ENCODE measurements at places on chromosomes 16 and 17.
A peak's percentile ranks its signal among the peaks of the same experiment; 100 is the strongest.

GRCh38 chr17:73290399-73291259 is 21.2 kb downstream of the CDC42EP4 start:
- DNase-seq: no peak

- DNase-seq: no peak
These were observed 9.8 kb downstream of the PMFBP1 start for GRCh38 chr16:72162105-72162692.

GRCh38 chr16:48106446-48106845 is 49.3 kb downstream of the ABCC12 start:
- DNase-seq: no peak

- DNase-seq: no peak
These were observed 8.8 kb upstream of the EIF1 start for GRCh38 chr17:41679740-41680425.

DNA sequence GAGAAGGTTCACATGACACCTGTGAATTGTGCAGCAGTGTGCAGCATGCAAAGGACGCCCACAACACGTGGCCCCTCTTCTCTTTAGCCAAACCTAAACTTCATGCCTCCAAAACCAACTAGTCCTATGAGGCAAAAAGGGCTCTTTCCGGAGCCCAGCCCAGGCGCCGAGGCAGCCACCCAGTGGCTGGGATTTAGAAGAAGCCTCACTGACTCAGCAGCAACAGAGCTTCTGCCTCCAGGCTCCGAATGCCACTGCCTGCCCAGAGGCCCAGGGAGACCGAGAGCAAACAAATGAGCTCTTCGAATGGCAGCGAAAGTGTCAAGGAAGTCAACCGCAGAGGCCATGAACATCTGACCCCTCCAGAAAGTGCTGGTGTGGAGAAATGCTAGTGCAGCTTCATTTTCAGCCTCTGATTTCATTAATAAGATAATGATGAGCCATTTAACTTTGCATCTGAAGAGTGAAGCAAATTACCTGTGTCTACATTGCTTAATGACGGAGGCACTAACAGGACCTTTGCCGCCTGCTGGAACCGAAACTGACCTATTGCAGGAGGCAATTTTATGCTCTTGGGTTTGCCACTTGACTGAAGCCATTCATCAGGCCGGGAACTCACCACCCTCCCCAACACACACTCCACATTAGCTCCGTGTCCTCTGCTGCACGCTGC is 157.7 kb upstream of the RPL38 start:
- DNase-seq: no peak

DNA sequence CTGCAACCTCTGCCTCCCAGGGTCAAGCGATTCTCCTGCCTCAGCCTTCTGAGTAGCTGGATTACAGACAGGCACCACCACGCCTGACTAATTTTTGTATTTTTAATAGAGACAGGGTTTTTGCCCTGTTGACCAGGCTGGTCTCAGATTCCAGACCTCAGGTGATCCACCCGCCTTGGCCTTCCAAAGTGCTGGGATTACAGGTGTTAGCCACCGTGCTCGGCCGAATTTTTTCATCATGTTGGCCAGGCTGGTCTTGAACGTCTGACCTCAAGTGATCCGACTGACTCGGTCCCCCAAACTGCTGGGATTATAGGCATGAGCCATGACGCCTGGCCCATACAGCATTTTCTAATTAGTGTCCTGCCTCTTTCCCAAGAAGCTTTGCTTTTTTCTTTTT is 52.7 kb upstream of the ADORA2B start:
- no peak for DNase-seq

- DNase-seq: no peak
These were observed 31.8 kb downstream of the ANKRD11 start for GRCh38 chr16:89458551-89458950.

DNA sequence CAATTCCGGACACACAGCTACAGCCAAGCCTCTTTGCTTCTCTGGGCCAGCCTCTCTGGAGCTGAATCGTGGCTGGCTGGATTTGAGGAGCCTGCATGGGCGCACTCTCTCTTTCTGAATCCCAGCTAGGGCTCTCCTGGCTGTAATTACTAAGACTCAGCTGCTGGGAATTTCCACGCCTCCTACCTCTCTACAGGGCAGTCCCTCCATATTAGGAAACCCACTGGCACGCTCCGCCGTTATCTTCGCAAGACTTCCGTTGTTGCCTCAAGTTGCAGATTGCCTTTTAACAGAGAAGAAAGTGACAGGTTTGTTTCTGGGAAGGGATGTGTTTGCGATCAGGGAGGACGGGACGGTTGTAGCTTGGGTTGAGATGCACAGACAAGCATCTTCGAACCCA is 188.4 kb upstream of the NLRP1 start:
- no peak for DNase-seq

- no peak for DNase-seq
These were observed 6.9 kb upstream of the KCNG4 start for GRCh38 chr16:84246679-84247077.

DNA sequence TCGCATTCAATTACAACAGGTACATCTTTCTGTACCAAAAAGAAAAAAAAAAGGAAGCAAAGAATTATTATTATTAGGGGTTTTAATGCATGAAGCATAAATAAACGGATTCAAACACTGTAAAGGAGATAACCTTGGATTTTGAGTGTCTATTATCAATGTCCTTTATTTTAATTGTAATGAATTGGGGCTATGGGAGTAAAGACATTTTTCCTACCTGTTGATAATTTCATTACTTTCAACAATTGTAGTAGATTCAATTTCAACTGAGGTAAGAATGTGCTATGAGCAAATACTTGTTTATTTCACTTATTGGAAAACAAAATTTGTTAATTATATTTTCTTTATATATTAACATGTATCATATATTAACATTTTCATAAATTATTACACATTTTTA is 855.6 kb downstream of the KCNJ2 start:
- no peak for DNase-seq

GRCh38 chr16:48955837-48956236 is 325.8 kb downstream of the CBLN1 start:
- DNase-seq: no peak

GRCh38 chr17:53119773-53120172 is 703.0 kb upstream of the KIF2B start:
- DNase-seq: no peak

DNA sequence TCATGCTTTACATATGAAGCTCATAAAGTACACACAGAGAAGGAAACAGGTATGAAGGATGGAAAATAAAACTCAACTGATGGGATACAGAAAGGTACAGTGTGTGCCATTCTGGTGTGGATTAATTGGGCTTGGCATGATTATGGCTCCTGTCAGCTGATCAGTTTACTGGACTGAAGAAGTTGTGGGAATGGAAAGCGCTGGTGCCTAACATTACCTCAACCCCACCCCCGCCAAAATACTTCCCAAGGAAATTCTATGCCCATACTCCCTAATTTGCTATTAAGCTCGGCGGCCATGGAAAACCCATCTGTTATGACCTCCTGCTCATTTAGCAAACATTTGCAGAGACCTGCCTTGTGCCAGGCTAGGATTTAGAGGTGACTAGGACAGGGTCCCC is 16.6 kb upstream of the PMFBP1 start:
- no peak for DNase-seq

DNA sequence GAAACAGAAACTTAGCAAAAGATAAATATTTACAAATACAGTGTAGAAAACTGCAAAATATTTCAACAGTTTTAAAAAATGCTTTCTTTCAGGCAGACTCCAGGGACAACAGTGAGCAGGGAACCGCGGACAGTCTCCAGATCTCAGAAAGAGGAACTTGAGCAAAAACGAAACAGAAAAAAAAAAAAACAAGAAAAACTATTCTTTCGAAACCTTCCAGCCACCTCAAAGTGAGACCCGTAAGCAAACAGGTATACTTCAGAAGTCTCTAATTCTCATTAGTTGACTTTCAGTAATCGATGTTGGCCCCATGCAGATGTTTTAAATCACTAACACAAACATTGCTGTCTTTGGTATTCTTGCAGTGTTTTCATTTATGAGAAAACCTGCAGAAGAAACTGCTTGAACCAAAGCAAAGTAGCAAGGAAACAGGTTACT is 15.7 kb upstream of the CCL1 start:
- no peak for DNase-seq

DNA sequence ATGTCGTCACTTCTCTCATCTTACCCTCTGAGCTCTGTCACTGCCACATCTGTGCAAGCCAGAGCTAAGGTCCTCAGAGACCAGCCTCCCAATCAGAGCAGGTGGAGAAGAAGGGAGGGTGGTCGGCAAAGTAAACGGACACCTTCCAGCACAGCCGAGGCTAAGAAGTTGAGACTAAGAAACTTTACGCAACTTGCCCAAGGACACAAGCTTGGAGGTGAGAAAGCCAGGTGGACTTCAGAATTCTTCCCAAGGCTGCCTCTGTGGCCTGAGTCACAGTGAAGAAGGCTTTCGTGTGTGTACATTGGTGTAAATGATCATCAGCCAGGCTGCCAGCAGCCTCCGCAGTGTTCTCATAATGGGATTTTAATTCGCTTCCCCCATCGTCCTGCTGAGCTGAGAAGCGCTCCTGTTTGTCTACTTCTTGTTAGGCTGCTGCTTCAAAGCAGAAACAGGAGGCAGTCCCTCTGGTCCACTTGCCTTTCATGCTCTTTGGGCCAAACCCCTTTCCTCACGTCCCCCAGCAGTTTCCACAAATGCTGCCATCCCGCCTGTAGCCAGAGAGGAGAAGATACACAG is 125.0 kb upstream of the RPL38 start:
- DNase-seq: no peak

GRCh38 chr16:55682086-55682485 is 26.3 kb downstream of the SLC6A2 start:
- DNase-seq: no peak

GRCh38 chr17:67033613-67034012 is 10.7 kb upstream of the CACNG1 start:
- no peak for DNase-seq

GRCh38 chr16:67773569-67774456 is 32.5 kb downstream of the RANBP10 start:
- DNase-seq: no peak

DNA sequence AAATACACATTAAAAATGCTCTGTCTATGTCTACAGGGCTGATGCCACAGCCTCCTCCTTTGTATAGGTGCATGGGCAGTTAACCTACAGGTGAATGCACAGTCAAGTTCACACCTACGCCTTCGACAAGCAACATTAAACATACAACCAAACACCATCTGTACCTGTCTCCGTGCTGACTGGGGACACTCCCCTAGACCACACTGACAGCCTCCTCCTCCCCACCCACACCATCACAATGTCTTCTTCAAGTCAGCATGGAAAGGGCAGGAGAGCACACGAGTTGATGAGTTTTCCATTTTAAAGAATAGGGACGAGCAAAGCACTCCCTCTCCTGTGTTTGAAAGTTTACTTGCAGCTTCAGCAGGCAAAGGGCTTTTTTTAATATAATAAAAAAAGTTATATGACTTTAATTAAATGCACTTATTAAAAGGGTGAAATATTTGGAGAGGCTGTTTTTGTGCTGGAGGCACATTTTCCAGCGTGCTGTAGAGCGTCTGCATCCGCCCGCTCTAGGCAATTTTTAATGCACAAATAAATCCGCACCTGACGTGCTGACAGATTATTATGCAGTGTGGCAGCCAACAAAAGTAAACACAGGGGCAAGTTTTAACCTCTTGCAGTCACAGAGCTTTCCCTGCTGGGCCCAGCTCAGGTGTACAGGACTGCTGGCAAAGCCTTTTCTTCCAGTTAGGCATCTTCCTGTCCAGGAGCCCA is 367.9 kb downstream of the SOX9 start:
- peak; percentile 57 for DNase-seq

DNA sequence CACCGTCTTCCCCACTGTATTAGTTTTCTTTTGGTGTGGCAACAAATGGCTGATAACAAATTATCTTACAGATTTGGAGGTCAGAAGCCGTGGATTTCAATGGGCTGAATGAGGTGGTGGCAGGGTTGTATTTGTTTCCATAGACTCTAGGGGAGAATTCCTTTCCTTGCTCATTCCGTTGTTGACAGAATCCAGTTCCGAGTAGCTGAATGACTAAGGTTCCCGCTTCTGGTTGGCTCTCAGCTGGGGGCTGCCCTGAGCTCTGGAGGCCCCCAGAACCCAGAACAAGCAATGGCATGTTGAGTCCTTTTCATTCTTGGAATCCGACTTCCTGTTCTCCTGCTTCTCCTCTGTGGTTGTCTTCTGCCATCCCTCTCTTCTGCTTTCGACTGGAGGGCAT is 280.4 kb downstream of the SNX29 start:
- no peak for DNase-seq

GRCh38 chr16:67087803-67088202 is 21.9 kb upstream of the PHAF1 start:
- DNase-seq: no peak

DNA sequence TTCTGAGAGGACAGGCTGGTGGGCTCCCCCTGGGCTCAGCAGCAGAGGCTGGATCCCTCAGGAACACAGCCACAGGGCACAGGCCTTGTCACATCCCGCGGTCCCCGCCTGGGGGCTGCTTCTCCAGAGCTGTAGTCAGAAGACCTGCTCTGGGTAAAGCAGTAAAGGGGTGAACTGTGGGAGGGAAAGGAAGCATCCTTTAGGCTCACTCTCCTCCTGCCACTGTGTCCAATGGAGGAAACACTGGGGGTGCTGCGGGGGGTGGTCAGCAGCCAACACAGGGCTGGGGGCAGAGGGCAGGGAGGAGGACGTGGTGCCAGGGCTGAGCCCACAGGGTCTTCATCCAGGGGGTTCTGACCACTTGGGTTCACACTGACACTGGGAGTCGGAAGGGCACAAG is 5.0 kb upstream of the SLC38A8 start:
- no peak for DNase-seq

DNA sequence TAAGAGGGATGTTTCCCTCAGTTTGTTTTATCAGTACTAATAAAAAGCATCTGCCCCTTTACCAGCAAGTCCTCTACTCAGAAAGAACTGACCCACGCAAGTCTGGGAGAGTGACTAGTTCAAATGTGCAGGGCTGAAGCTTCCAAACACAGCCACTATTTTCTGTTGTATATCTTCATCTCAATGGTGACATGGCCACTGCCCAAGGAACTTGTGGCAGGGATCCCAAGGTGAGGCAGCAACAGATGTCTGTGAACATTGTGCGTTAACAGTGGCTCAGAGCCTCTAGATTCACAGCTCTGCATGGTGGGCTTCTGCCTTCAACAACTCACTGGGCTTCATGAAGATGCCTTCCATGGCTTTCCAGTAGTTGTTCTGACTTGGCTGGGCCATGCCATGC is 3.7 kb upstream of the BLTP2 start:
- no peak for DNase-seq

GRCh38 chr17:41663451-41664171 is 25.1 kb upstream of the EIF1 start:
- DNase-seq: no peak
